T-helper 1 cell (primary cell): ENCODE measurements at places on chromosomes 3 and 15.
A peak's percentile ranks its signal among the peaks of the same experiment; 100 is the strongest.

DNA sequence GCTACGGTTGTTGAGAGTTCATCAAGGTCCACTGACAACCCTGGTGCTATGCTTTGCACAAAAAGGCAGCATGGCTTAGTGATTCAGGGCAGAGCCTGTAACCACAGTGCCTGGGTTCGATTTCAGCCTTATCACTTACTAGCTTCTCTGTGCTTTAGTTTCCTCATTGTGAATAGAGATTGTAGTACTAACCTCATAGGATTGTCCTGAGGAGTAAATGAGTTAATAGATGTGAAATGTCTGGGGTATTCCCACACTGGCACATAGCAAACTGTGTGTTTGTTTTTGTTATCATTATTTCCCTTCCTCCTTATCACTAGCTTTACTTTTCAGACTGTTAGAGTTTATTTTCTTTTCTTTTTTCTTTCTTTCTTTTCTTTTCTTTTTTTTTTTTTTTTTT, 16.3 kb downstream of the CRTAP start:
- no peak for DNase-seq

- no peak for DNase-seq
Observed at GRCh38 chr3:425079-425478, 228.5 kb downstream of the CHL1 start.

- DNase-seq, result no peak
Observed at GRCh38 chr3:145190761-145191160, 970.2 kb downstream of the PLOD2 start.

- DNase-seq, result no peak
Observed at GRCh38 chr3:177460047-177460446, 262.8 kb upstream of the TBL1XR1 start.

- DNase-seq, result no peak
Observed at GRCh38 chr3:101898752-101899169, 49.4 kb downstream of the NFKBIZ start.

GRCh38 chr3:141403576-141403975, 35.3 kb downstream of the ZBTB38 start:
- no peak for DNase-seq

DNA sequence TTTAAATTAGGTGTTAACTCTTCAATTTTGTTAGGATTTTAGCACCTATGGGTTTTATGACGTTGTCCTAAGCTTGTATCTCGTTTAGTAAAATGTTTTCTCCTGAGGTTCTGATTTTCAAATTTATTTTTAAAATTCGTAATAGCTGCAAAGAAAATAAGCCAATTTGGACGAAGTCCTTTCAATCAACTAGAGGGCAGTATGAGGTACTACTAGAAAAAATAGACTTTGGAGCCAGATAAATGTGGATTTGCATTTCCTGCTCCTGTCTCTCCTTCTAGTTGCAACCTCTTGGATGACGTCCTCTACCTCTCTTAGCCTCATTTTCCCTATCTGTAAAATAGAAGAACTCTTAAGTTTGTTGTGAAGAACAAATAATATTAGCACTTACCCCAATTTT, 81.1 kb downstream of the SLTM start:
- no peak for DNase-seq

DNA sequence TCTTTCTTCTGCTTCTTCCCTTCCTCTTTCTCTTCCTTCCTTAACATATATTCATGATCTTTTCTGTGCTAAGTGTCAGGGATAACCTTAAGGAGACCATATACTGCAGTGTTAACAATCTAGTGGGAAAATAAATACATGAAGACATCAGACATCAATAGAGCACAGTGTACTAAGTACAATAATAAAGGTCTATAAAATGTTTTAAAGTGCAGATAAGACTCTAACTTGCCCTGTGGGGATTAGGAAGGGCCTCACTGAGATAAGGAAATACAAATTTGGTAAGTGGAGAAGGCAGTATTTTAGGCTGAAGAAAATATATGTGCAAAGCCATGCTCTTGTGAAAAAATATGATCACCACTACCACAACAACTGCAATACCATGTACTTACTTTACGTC, 49.2 kb upstream of the NANOGP8 start:
- no peak for DNase-seq

- DNase-seq, result no peak
Observed at GRCh38 chr3:126543457-126544061, 15.2 kb downstream of the C3orf22 start.

DNA sequence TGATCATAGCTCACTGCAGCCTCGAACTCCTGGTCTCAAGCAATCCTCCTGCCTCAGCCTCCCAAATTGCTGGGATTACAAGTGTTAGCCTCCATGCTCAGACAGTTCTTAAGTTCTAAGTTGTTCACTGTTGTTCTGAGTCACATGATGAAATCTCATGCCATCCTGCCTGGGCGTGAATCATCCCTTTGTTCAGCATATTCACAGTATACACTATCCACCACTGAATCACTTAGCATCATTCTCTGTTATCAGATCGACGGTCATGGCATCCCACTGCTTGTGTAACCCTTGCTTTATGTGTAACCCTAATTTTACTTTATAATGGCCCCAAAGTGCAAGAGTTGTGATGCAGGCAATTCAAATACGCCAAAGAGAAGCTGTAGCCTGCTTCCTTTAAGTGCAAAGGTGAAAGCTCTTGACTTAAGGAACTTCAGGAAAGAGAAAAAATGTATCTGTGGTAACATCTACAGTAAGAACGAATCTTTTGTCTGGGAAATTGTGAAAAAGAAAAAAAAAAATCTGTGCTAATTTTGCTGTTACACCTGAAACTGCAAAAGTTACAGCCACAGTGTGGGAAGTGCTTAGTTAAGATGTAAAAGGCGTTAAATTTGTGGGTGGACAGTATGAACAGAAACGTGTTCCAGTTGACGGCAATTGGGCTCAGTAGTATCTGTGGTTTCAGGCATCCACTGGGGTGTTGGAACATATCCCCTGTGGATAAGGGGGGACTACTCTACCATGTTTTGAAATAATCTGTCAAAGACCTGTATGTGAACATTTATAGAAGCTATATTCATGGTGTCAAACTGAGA, 80.6 kb downstream of the PCOLCE2 start:
- DNase-seq, result no peak

DNA sequence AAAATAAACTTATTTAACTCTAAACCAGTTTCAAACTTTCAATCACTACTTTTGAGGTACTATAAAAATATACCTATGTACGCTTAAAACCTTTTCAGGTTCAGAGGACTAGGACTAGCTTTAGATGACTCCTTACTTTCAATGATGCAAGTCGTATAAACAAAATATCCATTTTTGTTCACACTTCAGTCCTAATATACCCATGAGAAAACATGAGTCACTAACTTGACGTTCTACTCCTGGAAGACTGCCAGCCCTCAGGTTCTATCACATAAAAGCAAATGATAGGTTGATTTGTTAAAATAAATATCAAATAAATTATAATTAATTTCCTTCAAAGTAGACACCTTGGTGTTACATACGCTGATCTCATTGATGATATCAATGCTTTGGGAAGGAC, 10.6 kb upstream of the P3H2 start:
- DNase-seq, result no peak

DNA sequence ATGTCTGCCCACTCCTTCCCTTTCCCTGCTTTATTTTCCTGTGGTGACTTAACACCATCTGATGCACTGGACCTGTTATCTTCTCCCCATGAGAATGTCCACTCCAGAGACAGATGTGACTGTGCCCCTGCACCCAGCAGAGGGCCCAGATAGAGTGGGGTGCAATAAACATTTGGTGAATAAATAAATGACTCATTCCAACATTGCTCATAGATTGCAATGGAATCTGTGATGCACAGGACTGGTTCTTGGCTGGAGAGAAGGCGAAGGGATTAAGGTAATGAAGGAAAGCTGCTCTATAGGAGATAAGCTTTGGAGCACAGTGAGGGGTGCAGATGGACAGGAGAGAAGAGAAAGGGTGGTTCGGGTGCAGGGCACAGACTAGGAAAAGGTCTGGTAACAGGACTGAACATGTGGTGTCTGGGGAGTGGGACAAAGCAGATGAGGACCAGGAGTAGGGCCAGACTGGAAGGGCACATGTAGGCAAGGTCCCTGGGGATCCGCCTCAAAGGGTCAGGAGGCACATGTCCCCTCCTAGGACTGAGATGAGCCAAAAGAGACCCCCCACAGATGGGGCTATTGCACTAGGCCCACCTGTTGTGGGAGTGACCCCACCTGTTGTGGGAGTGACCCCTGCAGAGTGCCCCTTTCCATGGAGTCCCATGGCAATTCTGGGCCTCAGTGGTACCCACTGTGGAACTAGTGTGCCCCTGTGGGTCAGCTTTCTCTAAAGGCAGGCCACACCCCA, 17.5 kb upstream of the POC1A start:
- DNase-seq, result no peak

- no peak for DNase-seq
Observed at GRCh38 chr15:81002009-81002330, 1.2 kb downstream of the TLNRD1 start.

- DNase-seq, result no peak
Observed at GRCh38 chr15:26891448-26892181, 24.8 kb downstream of the GABRA5 start.

GRCh38 chr3:30227571-30228301, 378.7 kb upstream of the TGFBR2 start:
- no peak for DNase-seq

GRCh38 chr15:40680151-40680550, 14.8 kb upstream of the RAD51 start:
- DNase-seq, result no peak

- DNase-seq, result no peak
Observed at GRCh38 chr15:98907927-98908471, 99.6 kb downstream of the PGPEP1L start.

GRCh38 chr15:70528270-70528706, 235.1 kb downstream of the UACA start:
- DNase-seq, result peak; percentile 36

DNA sequence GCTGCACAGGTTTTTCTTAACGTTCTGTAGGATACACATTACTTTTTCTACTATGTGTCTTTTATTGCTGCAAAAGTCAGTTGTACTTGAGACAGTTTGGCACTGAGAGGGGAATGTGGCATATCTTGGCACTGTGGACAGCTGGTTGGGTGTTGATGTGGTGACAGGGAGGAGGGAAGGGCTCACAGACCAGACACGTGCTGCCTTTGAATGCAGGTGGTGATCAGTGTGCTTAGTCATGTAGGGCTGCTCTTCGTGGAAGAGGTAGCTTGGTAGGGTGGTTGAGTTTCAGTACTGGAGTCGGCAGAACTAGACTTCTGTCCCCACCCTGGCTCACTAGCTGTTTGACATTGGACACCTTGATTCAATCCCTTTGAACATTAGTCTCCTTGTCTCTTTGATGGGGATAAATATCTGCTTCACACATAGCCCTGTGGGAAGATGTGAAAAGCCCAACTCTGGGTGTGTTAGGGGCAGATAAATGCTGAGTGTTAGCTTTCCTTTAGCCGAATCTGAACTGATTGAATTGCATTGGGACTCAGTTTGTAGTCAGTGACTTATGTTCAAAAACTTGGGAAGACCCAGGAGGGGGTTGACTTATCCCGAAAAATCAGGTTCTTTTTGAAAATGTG, 108.4 kb downstream of the PTPRG start:
- no peak for DNase-seq

DNA sequence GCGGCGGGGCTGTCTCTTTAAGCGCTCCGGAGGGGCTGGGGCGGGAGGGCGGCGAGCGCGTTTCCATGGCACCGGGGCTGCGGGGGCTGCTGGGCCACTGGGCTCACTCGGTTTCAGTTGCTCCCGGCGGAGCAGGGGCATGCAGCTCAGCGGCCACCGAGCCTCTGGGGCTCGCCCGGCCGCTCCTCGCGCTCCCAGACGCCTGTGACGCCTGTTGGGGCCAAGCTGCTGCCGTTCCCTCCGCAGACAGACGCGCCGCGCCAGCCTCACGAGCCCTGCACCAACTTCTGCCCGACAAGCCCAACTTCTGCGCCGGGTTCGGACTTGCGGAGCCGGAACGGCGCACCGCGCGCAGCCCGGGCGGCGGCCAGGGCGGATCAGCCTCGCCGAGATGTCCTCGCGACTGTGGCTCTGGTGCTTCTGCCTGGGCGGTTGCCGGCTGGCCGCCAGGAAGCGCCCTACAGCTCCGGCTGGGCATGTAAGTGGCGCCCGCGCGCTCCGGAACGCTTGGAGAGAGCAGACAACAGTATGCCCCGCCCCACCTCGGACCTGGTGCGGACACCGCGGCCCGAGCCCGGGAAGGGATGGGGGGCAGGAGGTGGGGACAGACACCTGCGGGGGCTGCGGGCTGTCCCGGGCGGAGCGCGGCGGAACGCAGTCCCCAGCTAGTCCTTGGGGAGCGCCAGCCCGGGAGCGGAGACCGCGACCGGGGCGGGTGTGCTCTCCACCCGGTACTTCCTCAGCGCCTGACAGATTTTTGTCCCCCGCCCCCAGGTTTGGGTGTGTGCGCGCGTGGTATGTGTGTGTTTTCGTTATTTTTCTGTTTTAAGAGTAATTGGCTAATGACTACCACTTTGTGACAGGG, 154.1 kb upstream of the GOLIM4 start:
- DNase-seq, result no peak

DNA sequence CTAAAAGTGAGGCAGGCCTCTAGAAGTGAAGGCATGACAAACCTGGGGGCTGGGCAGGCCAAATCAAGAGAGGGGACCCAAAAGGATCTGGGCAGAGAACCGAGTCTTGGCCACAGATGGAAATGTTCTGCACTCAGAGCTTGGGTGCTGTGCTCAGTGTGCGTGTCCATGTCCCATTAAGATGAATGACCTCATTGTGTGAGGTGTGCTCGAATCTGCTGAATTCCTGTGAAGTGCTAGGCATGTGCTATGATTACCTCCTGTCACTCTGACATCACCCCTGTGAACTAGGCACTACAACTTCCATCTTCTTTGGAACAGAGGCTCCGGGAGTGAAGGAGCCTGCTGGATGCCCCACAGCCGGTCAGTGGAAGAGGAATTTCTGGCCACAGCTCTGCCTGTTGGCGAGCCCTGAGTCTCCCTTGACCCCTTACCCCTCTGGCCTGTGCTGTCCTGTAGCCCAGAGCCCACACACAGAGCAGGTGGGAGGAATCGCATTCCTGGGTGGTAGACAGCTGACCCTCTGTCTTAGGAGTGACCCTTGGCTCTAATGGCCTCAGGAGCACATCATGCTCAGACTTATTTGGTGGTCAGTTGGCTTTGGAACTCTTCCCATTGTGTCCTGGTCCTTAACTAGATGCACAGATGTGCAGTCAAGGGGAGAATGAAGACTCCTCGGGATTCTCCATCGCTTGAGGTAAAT, 67.6 kb upstream of the CTDSPL start:
- no peak for DNase-seq
